ENCODE measurements at places on chromosomes 11 and 22.

- no peak for DNase-seq
Measured at GRCh38 chr11:85040166-85040565, 587.0 kb downstream of the DLG2 start.

DNA sequence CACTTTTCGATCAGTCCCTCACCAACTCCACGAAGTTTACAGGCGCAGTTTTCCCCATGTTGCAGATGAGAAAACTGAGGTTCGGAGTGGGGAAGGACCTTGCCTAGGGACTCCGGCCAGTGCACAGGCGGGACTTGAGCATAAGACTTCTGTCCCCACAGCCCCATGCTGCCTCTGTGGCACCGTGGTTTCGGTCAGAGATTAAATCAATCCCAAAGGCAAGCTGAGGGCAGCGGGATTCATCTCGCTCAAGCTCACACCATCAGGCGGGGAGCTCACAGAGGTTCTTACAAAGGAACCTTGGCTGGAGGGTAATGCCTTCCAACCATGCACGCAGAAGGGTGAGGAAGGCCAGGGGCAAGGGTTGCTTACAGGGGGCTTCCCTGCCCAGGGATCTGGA is 115.5 kb downstream of the PHF21B start:
- no peak for DNase-seq

DNA sequence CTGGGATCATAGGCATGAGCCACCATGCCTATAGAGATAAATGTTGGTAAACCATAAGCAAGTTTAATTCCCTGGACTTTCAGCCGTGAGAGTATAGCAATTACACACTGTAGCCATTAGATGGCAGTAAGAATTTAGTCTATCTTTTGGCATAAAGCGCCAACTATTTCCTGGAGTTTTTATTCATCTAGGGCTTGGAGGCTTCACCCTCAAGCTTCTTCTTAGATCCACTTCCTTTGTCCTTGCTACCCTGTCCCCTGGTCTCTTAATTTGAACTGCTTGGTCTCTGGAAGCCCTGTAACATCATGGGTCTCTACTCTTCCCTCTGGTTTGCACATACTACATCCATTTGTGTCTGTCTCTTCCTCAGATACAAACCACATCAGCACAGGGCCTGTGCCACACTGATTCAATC is 38.2 kb downstream of the OR10A6 start:
- DNase-seq = no peak

GRCh38 chr22:23243006-23243573 is 62.8 kb downstream of the BCR start:
- DNase-seq = no peak

GRCh38 chr11:133305208-133305956 is 226.9 kb downstream of the OPCML start:
- DNase-seq = no peak

- DNase-seq = peak; percentile 12
Measured at GRCh38 chr11:34264303-34265110, 93.3 kb downstream of the ABTB2 start.

DNA sequence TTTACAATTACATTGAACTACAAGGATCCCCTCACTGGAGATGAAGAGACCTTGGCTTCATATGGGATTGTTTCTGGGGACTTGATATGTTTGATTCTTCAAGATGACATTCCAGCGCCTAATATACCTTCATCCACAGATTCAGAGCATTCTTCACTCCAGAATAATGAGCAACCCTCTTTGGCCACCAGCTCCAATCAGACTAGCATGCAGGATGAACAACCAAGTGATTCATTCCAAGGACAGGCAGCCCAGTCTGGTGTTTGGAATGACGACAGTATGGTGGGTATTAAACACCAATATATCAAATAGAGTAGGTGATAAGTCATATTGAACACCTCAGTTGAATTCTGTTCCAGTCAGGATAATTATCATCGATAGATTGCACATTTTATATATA is 4.4 kb downstream of the FBXO7 start:
- DNase-seq = no peak

GRCh38 chr22:31611061-31611760 is 50.8 kb downstream of the PISD start:
- no peak for DNase-seq

DNA sequence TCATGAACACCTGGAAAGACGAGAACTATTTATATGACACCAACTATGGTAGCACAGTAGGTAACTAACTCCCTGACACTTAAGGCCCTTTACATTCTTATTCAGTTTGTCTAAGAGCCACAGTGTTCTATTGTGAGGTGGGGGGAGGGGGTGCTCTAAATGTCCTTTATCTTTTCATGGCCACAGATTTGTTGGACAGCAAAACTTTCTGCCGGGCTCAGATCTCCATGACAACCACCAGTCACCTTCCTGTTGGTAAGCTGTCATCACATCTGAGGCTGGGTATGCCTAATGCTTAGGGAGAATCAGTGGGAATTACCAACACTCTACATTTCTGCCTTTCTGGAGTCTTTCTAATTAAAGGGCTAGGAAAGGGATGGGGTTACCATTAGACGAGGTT is 30.7 kb downstream of the EHF start:
- no peak for DNase-seq

DNA sequence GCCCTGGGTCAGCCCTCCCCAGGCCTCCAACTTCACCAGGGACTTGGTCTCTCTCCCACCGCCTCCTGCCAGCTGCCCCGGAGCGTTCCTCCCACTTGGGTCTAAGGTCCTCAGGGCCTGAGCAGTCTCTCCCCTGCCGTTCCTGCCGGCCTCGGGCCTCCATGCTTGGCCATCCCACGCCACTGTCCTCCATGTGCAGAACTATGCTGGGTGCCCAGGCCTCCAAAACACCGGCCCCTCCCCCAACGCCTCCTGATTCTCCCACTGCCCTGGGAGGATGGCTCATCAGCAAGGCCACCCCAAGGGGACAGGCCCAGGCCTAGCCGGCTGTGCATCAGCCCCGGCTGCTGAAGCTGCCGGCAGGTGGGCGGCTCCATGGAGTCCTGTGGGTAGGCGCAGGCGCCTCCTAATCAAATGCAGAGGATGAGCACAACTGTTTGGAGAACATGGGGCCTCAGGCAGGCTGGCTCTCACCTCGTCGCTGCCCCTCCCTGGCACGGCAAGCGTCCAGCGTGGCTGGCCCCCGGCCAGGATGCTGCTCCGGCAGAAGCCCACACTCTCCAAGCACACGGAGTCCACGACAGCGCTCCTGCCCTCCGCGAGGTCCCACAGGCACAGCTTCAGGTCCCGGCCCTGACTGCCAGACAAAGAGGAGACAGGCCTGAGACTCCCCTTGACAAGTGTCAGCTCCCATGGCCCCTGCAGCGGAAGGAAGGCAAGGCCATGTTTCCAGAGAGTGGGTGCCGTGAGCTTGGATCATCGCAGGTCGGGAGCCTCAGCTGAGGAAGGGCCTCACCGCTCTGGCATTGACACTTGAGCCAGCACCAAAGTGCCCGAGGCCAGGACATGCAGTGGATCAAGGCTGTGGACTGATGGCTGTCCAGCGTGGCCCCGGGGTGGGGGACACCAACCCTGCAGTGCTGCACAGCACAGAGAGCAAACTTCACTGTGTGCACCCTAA is 42.6 kb downstream of the GNB1L start:
- no peak for DNase-seq

DNA sequence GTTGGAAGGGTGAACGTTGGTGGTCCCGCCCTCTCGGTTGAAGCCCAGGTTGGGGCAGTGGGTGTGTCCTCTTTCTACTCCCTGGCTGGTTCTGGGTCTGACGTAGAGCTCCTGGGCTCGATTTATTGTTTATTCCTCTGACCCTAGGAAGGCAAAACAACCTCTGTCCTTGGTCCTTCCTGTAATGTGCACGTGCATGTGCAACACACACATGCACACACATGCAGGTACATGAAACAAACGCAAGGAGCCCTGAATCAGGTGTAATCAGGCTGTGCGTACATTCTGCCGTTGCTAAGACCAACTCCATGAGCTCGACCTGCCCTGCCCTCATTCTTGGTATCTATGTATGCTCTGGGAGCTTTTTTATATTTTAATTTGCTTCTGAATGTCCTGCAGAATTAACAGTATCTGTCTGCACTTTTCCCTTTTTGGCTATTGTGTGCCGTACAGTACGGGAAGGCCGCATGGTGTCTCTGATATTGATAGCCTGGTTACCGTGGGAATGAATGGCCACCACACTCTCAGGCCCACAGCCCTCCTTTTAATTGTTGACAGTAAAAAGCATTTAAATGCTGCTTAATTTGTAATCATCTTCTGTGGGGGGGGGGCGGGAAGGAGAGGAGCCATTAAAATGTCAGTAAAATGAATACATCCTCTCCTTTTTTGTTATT is 66.0 kb upstream of the NNMT start:
- DNase-seq = no peak

Data from caudate nucleus (tissue), 63 donors.